ENCODE measurements at places on chromosomes 11 and 22.
A peak's percentile ranks its signal among the peaks of the same experiment; 100 is the strongest.

- no peak for DNase-seq
Measured at GRCh38 chr11:73343076-73343873, 32.9 kb upstream of the RELT start.

DNA sequence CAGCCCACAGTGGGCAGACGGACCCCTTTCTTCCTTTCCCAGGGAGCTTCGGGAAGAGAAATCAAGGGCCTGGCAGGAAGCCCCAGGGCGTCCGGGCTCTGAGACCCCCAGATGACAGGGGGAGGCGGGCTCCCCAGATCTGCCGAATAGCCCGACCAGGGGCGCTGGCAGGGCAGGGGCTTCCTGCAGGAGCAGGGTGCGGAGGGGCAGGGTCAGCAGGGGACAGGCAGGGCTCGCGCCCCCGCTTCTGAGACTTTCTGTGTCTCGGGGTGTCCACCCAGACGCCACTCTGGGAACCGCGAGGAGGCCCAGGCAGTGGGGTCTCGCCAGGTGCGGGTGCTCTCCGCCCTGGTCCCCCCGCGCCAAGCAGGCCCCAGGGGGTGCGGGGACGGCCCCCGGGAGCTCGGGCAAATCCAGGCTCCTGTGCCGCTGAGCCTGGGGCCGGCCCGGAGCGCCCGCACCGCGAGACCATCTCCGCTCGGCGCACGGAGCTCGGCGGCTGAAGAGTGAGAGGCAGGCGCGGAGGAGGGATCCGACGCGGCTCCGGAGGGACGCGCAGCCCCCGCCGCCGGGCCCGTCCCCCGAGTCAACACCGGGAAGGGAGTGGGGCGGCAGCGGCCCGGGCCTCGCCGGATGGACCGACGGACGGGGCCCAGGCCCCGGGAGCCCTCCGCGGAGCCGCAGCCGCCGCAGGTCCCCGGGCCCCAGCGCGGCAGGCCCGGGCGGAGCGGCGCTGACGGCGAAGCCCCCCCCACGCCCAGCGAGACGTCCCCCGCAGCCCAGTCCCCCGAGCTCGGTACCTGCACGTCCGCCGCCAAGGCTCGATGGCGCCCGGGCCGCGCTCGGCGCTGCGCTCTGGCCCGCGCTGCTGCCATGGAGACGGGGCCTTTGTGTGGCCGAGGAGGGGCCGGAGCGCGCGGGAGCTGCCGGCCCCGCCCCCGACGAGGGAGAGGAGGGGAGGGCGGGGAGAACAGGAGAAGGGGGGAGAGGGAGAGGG lies at the start of gene PLXNB2:
PLXNB2 (minus strand) TSS at position 894 of the 997 bp plus-strand sequence. CDS start 17,062 bp downstream, outside the sequence.
- DNase-seq = peak; percentile 82

DNA sequence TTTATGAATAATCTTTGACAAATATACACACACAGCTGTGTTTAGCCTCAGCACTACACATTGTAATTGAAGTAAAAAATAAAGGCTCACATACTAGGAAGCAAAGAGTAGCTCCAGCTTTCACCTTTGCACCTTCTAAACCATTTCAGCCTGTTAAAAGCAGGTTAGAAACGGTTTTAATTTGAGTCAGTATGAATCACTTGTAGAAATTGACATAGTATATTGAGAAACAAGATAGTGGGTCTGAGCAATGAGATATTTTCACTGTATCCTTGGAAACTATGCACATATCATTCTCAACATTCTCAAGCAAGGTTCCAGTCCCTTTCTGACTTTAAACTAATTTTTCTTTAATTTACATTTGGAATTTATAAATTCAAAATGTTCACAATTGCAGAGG lies 380.3 kb downstream of the AASDHPPT start:
- DNase-seq = peak; percentile 46

DNA sequence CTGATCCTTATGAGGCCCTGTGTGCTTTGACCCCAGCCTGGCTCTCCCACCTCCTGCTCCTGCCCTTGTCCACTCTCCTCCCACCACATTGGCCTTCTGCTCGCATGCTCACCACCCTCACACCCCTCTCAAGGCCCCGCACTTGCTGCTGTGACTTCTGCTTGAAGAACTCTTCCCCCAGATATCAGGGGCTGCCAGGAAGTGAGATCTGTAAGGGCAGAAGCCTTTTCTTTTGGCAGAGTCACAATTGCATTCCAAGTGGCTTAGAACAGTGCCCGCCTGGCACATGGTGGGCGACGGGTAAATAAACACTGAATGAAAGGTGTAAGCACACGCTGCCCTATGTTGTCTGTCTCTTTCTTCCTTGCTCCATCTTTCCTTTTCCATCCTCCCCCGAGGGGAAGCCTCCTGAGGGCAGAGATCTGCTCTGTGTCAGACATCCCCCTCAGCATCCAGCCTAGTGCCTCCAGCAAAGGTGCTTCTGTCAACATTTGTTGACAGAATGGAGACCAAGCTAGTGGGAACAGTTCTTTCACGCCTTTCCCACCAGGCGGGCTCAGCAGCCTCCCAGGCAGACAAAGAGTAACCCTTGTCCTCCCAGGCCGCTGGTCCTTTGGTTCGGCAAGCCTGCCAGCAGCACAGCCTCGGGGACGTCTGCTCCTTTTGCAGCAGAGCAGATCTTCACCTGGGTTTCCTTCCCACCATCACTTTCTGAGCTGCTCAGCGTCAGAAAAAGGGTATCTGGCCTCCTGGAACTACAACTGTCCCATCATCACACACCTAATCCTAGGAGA lies 10.0 kb upstream of the PEX26 start:
- DNase-seq = peak; percentile 29

GRCh38 chr11:66855574-66856495 lies 1.0 kb upstream of the LRFN4 start:
- DNase-seq = peak; percentile 93

- peak; percentile 37 for DNase-seq
Measured at GRCh38 chr22:40044870-40045834, 50.4 kb downstream of the FAM83F start.

DNA sequence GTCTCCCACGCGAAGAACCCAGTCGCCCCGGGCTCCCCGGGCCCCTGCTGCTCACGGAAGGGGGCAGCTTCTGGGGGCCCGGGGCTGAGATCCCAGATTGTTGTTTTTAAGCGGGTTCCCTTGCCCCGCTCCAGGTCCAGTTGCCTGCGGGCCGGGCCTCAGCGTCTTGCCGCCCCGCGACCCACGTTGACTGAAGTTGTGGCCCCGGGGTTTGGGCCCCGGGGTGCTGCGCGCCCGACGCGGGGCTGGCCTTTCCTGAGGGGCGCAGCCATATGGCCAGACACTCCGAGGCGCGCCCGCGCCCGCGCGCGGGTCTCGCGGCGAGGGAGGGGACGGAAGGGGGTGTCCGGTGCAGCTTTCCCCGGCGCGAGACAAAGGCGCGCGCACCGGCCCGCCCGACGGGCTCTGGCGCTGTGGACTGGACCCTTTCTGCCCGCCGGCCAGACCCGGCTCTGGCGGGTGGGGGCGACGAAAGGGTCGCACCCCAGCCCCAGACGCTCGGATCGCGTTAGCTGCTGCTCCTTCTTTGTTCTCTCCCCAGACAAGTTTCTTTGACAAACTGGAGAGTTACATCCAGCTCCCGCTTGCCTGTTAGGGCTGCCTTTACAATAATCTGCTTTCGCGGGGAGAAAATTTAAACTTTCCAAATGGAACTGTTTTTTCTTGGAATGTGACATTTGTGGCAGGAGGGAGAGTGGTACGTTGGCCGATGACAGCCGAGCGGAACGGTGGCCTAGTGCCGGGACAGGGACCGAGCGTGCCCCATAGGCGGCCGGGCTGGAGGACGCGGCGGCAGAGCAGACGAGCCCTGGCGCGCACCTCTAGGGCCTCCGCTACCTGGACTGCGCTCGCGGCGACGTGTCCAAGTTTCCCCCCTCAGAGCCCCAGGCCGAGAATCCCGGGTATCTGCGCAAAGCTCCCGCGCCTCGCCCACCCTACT lies 716 bp downstream of the AMOTL1 start:
- peak; percentile 56 for DNase-seq

GRCh38 chr11:57680552-57680874 lies 12.6 kb downstream of the ZDHHC5 start:
- DNase-seq = peak; percentile 59

GRCh38 chr22:33440756-33441155 lies 382.6 kb upstream of the SYN3 start:
- DNase-seq = no peak

GRCh38 chr11:130729193-130729592 lies 187.1 kb downstream of the SNX19 start:
- no peak for DNase-seq

GRCh38 chr11:130846606-130847005 lies 69.7 kb downstream of the SNX19 start:
- peak; percentile 48 for DNase-seq

- DNase-seq = no peak
Measured at GRCh38 chr11:93196816-93197379, 893 bp downstream of the SLC36A4 start.

- DNase-seq = no peak
Measured at GRCh38 chr11:117444256-117444655, 116.6 kb downstream of the CEP164 start.

DNA sequence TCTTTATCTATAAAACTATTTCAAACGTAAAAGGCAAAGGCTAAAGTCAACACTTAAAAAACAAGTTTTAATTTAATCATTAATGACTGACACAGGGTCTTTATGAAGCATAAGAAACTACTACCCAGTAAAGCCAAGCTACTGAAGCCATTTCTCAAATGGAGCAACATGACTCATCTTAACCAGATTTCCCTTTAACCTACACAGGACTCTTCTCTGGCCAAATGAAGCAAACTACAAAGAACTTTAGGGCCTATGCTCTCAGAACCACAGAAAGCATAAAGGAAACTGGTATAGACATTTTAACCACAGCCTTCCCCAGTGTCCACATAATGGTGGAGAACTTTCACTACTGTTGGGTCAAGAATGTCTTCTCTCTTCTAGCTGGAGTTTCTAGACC lies 34.7 kb downstream of the ALG9 start:
- peak; percentile 29 for DNase-seq

GRCh38 chr22:45129703-45130524 lies 33.8 kb upstream of the NUP50 start:
- DNase-seq = no peak

DNA sequence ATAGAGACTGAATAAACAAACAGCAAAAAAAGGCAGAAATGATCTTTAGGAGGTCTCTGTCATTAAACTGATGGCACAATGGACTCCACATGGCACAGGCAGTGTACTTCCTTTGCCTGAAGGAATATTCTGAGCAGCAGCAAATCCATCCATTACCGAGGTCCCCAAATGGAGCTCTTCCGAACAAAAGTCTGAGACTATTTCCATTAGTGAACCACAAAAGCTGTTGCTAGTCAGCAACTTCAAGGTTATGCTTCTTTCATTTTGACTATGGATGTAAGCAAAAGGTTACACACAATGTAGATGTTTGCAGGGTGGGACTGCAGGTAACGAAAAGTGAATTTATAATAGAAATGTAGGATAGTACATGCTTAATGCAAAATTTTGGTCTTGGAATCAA lies 14.5 kb downstream of the NARS2 start:
- DNase-seq = no peak

DNA sequence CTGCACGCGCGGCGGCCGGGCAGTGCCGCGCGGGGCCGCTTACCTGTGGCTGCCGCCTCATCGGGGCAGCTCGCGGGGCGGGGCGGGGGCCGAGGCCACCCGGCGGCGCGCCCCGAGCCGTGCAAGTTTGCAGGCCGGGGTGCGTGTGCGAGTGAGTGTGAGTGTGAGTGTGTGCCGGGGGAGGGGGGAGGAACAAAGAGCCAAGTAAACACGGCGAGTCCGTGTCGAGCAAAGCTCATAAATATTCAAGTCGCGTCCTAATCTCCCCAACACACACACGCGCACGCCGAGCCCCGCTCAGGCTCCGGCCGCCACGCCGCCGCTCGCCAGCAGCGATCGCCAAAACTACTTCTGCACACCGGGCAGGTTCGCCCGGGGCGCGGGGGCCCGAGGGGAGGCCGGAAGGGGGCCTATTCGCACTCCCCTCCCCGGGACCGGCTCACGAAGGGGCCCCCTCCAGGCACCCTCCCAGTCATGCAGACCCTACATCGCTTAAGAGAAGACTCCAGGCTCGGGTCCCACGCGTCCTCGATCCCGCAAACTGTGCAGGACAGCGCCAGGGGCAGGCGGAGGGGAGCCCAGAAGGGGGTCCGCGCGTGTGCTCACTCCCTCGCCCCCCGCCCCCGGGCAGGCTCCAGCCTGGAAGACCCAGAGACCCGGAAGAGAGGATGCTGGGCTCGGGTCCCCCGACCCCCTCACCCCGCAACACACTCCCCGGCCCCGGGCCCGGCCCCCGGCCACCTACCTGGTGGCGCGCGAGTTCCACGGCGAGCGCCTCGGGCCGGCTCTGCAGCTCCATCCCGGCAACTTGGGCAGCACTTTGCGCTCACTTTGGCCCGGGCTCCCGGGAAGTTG lies 827 bp downstream of the PHF21B start:
- DNase-seq = peak; percentile 7

DNA sequence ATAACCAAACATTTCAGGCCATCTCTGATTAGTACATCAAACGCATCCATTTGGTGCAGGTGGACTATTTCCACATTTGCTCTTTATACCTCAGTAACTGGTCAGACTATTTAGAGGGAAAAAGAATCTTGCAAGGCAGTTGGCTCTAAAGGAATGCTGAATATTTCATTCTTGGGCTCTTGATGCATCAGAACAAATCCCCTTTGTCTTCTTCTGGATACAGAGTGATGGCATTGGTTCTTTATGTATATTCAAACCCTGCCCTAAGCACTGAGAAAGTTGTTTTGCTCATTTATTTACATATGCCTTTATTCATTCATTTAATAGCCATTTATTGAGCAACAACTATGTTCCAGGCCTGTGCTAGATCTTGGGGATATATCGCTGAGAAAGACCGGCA lies 31.1 kb upstream of the RAB30 start:
- DNase-seq = no peak

DNA sequence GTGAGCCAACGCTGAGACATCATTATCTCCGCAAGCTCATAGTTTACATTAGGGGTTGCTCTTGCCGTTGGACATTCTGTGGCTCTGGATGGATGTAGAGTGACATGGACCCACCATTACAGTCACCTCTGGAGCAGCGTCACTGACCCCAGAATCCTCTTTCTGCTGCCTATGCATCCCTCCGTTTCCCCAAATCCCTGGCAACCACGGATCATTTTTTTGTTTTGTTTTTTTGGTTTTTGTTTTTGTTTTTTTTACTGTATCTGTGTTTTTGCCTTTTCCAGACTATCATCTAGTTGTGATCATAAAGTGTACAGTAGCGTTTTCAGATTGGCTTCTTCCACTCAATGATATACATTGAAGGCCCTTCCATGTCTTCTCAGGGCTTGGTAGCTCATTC lies 4.0 kb downstream of the PARVB start:
- no peak for DNase-seq

Data from EH (cell line).